ENCODE measurements at places on chromosomes 11 and 22.
A peak's percentile ranks its signal among the peaks of the same experiment; 100 is the strongest.

DNA sequence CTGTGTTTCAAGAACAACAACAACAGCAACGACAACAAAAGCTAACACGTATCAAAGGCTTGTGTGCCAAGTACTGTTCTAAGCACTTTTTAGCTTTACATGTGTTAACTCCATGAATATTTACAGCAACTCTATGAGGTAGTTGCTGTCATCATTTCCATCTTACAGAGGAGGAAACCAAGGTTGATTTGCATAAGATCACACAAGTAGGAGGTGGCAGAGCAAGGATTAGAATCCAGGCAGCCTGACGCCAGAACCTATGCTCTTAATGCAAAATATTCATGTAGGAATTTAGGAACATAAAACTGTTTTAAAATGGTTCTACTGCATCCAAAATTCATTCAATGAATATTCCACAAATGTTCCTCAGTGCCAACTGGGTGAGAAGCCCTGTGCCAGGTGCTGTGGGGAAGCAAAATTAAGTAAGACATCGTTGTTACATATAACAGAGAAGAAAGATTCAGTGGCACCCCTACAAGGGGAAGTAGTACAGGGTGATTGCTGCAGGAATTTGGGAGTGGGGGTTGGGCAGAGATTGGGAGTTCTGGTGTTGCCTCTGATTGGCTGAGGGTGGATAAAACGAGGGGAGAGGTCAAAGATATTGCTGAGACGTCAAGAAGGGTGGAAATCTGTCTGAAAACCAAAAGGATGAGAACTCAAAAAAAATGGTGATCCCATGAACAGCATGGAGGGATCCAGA is 86.1 kb upstream of the ARHGAP20 start:
- no peak for DNase-seq

- peak; percentile 17 for DNase-seq
Measured at GRCh38 chr22:32723643-32724042, 77.9 kb upstream of the TIMP3 start.

DNA sequence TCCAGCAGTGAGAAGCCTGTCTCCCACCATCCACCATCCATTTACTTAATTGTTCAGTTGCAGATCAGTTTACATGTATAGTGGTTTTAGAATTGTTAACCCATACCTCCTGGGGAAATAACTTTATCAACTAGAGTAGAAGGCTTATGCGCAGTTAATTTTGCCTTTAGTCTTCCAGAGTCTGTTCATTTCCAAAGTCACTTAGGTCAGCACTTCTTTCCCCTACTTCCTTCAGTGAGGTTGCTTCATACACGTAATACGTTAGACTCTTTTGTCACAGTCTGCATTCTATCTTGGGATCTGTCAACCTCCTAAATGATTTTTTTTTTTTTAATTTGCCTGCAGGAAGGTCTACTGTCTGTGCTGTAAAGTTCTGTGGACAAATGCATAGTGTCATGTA is 495.6 kb upstream of the ISX start:
- DNase-seq, result no peak

DNA sequence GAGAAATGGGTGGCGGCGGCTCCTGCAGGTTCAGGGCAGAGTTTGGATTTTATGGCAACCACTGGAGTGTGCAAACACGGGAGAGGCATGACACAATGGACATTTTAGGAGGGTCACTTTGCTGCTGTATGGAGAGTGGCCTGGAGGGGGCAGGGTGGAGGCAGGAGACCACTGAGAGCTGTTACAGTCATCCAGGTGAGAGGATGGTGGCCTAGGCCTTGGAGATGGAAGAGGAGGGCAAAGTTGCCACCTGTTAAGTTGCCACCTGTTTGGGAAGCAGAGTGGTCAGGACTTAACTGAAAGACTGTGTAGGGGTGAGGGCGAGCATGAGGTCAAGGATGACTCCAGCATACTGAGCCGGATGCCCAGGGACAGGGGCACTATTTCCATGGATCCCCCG is 2.3 kb upstream of the RAD9A start:
- peak; percentile 41 for DNase-seq

GRCh38 chr11:109783840-109784239 is 309.4 kb upstream of the ZC3H12C start:
- no peak for DNase-seq

GRCh38 chr11:47028195-47029093 is 91.9 kb downstream of the CSTPP1 start:
- DNase-seq, result no peak

DNA sequence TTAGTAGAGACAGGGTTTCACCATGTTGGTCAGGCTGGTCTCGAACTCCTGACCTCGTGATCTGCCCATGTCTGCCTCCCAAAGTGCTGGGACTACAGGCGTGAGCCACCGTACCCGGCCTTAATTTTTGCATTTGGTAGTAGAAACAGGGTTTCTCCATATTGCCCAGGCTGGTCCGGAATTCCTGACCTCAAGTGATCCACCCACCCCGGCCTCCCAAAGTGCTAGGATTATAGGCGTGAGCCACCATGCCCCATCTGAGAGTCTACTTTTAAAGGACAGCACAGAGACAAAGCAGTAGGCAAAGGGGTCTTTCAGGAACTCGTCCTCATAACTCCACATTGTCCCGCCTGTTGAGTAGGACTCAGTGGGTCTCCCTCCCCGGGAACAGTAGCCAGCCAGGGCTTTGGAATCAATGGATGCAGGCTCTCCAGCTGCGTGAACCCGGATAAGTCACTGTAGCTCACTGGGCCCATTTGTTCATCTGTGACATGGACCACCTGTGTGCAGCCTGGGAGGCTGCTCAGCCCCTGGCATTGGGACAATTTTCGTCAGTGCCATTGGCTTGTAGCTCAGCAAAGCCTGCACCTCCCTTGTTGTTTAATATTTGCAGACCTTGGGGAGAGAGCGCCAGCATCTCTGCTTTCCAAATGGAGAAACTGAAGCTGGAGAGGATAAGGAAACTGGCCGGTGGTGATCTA is 86.1 kb downstream of the ARHGAP8 start:
- no peak for DNase-seq

DNA sequence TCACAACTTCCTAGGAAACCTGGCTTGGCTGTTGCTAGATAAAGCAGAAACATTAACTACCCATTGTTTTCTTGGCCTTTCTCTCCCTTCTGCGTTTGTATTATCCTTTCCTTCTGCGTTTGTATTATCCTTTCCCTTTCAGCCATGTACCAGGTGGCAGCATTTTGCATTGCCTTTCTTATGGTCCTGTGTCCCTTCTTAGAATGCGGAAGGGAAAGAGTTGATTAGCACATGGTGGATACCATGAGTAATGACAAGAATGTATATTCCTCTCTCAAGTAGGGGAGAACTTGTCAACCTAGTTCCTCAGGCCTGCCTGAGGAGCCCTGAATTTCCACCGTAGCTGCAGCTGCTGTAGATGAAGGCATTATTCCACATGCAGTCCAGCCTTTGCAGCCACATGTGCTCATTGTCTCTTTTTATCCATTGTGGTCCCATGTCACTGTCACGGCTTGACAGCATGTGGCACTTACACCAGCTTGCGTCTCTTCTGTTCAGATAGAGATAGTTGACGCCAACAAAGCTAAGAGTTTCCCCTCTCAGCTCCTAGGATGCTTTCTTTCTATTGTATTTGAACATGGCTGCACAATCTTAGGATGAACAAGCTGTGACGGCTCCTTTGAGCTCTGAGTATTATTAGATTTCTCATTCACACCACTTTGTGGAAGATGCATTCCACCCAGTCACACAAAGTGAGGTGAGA is 44.8 kb downstream of the SLN start:
- no peak for DNase-seq

GRCh38 chr22:41782316-41782715 is 18.2 kb upstream of the CCDC134 start:
- no peak for DNase-seq

GRCh38 chr11:67041602-67042001 is 15.0 kb upstream of the RHOD start:
- no peak for DNase-seq

DNA sequence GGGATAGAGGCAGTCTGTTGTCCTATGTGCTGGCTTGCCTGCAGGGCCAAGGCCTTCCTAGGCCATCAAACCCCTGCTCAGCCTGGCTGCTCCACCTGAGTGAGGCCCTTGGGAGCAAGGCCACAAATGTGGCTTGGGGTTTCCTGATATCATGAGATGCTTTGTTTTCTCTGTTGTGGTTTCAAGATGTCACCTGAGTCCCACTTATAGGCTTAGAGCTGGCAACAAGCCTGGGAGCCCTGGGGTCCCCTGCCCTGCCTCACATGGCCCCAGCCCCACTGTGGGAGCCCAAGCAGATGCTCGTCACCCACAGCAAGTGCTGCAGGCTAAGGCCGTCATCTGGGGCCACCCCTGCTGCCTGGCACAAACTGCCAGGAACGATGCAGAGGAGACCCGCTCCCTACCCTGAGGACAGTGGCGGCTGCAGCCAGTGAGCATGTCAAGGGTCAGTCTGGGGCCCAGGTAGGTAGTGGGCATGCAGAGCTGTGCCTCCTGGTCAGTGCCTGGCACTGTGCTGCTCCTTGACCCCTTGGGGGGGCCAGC is 75.4 kb upstream of the KCNQ1OT1 start:
- no peak for DNase-seq

- no peak for DNase-seq
Measured at GRCh38 chr11:72842126-72842525, 27.9 kb downstream of the ATG16L2 start.

DNA sequence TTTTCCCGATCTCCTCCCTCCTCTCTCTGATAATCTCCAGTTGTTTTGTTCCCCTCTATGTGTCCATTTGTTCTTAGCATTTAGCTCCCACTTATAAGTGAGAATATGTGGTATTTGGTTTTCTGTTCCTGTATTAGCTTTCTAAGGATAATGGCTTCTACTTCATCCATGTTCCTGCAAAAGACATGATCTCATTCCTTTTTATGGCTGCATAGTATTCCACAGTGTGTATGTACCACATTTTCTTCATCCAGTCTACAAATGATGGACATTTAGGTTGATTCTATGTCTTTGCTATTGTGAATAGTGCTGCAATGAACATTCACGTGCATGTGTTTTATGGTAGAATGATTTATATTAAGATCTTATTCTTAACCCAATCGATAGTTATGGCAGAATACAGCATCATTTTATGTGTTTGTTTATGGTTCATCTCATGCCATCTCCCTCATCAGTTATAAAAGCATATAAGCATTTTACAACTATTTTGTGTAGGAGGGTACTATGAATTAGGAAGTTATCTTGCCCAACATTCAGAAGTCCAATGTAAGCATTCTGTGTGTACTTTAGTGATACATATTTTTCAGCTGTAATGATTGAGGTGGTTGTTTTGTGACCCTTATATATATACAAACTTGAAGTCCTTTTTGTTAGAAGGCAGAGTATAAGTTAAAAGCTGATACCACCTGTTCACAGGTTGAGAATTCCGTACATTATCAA is 3.2 kb downstream of the MS4A3 start:
- no peak for DNase-seq

- DNase-seq, result no peak
Measured at GRCh38 chr11:1221848-1222311, 986 bp upstream of the MUC5B start.

DNA sequence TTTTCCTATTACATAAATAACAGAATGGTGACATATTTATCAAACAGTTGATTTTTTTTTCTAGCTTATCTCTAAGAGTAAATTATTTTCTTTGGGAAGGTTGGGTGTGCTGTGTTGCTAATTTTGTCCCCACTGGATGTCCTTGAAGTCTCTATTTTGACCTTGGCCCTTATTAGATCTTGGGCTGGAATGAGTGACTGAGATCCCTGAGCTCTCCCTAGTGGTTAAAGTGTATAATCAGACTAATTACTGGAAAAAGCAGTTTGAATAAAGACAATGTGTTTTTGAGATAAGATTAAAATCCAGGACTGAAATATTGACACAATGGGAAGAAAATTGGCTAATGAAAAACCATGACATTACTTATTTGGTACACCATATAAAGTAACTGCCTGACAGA is 56.1 kb downstream of the AASDHPPT start:
- no peak for DNase-seq

DNA sequence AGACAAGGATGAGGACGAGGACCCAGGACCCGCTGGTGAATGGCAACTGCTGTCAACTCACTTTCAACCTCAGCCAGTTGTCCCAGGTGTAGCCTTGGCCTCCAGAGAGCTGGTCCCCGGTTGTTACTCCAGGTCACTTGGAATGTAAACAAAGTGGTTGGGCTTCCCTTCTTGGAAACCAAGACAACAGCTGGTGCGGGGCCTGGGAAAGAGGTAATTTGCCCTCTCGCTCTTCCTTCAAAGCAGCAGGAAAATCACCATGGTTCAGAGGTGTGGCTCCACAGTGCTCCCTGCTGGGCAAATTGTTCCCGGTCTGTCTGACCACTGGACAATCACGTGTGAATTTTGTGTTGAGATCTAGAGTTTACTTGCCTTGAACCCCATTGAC is 15.0 kb downstream of the SLC1A2 start:
- DNase-seq, result no peak

DNA sequence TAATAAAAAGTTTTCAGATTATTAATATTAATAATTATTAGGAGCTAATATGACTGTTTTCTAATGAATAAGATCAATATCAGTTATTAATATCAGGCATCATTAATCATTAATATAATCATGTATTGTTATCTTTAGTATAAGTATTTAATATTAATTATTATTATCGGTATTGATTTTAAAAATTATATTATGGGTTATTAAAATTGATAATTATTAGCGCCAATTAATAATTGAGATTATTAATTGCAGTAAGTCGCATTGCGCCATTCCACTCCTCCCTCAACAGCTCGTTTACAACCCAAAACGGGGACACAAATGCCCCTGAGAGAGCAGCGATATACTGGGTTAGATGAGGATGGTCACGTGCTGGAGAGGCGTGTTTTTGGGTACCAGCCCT is 20.2 kb downstream of the XNDC1N start:
- DNase-seq, result no peak

DNA sequence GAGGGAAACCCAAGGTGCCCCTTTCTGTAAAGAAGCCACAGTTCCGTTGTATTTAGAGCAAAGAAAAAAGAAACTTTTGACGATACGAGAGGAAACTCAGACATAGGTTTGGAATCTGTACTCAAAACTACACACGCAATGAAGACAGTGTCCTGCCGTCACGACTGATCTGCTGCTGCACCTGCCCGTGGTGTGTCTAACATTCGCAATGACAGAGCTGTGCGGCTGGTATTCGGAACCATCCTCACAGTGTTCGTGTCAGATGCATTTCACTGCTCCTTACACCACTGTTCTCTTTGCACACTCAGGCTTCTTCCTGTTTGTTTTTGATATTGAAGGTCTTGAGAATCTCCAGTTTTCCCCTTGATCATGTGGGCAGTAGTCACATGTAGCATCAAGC is 84.8 kb downstream of the RTL6 start:
- no peak for DNase-seq

DNA sequence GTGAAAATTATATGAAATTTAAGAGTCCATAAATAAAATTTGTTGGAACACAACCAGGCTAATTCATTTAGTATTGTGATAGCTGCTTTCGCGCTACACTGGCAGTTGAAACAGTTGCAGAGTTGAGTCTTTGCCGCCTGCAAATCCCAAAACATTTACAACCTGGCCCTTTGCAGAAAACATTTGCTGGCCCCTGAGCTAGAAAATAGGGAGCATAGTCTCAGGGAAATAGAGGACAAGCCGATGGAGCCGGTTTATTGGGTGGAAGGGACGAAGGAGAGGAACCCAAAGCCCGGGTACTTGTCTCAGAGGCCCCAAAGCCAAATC is 527 bp upstream of the SAC3D1 start:
- no peak for DNase-seq

GRCh38 chr11:129387434-129387833 is 11.8 kb downstream of the BARX2 start:
- no peak for DNase-seq

GRCh38 chr11:19664886-19665548 is 47.6 kb upstream of the NAV2 start:
- no peak for DNase-seq
